ENCODE measurements at places on chromosomes 3 and 15. TPM values are rescaled to one million over a fixed set of nuclear protein-coding genes. Genes with fewer than 3 reads are reported as not detected.

The CASR gene
- 11.4 TPM for total RNA-seq

- H3K36me3 ChIP-seq: no peaks in the 10 kb centered on the region
- no peak overlapping the region for H3K27ac ChIP-seq
- no peak overlapping the region for H3K4me3 ChIP-seq
- no peak for DNase-seq
These were observed 145.4 kb upstream of the TLE3 start for GRCh38 chr15:70242951-70243685.

GRCh38 chr15:67927501-67928168 is 87.8 kb upstream of the RNU6-1 start:
- H3K27me3 ChIP-seq: no peaks in the 10 kb centered on the region
- no peak for DNase-seq
- H3K4me3 ChIP-seq: no peak overlapping the region
- H3K36me3 ChIP-seq: no peaks in the 10 kb centered on the region

- no peaks in the 10 kb centered on the region for H3K36me3 ChIP-seq
- no peaks in the 10 kb centered on the region for H3K27me3 ChIP-seq
- no peaks in the 10 kb centered on the region for H3K4me1 ChIP-seq
- no peak overlapping the region for H3K27ac ChIP-seq
These were observed 91.8 kb downstream of the KCNMB2 start for GRCh38 chr3:178628037-178628436.

GRCh38 chr3:122012821-122013220 is 9.2 kb downstream of the ILDR1 start:
- no peak for DNase-seq
- H3K27me3 ChIP-seq: no peaks in the 10 kb centered on the region
- H3K4me1 ChIP-seq: peaks cover 10% of the 10 kb centered on the region
- H3K27ac ChIP-seq: no peak overlapping the region

DNA sequence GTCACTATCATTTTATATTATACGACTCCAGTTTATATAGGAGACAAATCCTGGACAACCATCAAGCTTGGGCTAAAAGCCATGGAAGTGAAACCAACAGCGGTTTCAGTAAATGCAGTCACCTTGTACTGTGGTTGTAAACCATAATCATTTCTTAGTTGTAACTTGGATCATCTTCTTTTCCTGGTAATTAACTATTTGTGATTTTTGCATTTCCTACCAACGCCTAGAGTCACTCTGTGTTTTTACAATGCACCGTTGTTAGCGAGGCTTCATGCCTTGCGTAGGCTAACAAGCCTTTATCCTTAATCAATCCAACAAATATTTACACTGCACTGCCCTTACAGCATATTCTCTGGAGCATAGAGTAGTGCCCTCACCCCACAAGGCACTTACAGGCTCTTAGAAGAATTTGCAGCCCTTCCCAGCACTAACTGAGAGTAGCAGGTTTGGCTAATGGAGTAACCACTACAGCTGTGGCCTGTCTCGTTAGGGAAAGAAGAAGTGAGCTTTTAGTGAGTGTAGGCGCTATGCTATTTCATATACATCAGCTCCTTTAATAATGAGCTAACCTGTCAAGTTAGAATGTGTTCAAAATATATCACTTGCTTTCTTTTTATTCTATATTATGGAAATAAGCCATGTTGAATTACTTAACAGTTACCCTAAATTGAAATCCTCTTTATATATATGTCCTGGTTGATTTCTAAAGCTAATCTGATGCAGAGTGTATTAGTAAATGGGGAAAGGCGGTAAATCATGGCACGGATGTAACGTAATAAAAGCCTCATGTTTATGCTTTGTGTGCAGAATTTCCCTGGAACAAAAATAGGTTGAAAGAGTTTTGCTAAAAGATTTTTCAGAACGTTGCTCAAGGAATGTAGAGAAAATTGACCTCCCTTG is 62.8 kb downstream of the ABHD2 start:
- peak overlapping the region; percentile 59 for H3K27ac ChIP-seq
- no peak for DNase-seq
- no peaks in the 10 kb centered on the region for H3K27me3 ChIP-seq
- H3K4me1 ChIP-seq: peaks cover 21% of the 10 kb centered on the region

The PTX3 gene
- total RNA-seq: 4.6 TPM

DNA sequence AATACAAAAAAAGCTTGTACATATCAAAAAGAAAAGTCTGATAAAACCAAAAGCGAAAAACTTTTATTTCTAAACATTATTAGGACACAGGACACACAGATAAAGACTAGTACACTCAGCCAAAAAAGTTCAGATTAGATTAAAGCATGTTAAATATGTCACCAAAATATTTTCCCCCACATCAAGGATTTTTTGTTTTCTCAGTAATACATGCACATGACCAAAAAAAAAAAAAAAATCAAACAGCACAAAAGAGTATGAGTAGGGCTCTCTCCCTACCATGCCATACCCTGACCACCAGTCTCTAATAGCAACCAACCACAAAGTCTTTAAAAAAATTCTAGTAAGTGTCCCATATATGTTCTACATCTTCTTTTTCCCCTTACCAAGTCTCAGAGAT is 77.4 kb downstream of the LRRFIP2 start:
- H3K27ac ChIP-seq: no peak overlapping the region
- H3K27me3 ChIP-seq: no peaks in the 10 kb centered on the region
- no peaks in the 10 kb centered on the region for H3K4me1 ChIP-seq
- DNase-seq: no peak
- no peak overlapping the region for H3K4me3 ChIP-seq
- H3K36me3 ChIP-seq: no peaks in the 10 kb centered on the region

- H3K27me3 ChIP-seq: no peaks in the 10 kb centered on the region
- no peaks in the 10 kb centered on the region for H3K4me1 ChIP-seq
These were observed at the start of gene B3GNT5 for GRCh38 chr3:183252973-183253527. B3GNT5 (plus strand) TSS chr3:183253253; CDS start chr3:183269799, 16,546 bp downstream.

- peaks cover 15% of the 10 kb centered on the region for H3K4me1 ChIP-seq
- H3K36me3 ChIP-seq: no peaks in the 10 kb centered on the region
- DNase-seq: no peak
- no peak overlapping the region for H3K4me3 ChIP-seq
- no peak overlapping the region for H3K27ac ChIP-seq
These were observed 94.1 kb downstream of the VGLL4 start for GRCh38 chr3:11549580-11550140.

The CD47 gene
- 14.8 TPM for total RNA-seq

All from pancreas (tissue), 10 donors.